ENCODE measurements at places on chromosomes 7 and 10. TPM values are rescaled to one million over a fixed set of nuclear protein-coding genes. Genes with fewer than 3 reads are reported as not detected.

The FFAR4 gene
- not detected for total RNA-seq

The ASB10 gene
- not detected for total RNA-seq

The STRIP2 gene
- 5.6 TPM for total RNA-seq

The SPDYE18 gene
- total RNA-seq, result 0.30 TPM

The IFIT5 gene
- total RNA-seq, result 12.2 TPM

The OIT3 gene
- not detected for total RNA-seq

The PIK3CG gene
- total RNA-seq, result not detected

The FAM180A gene
- 11.1 TPM for total RNA-seq

The NKX1-2 gene
- not detected for total RNA-seq

The NME8 gene
- not detected for total RNA-seq

The SPOCK2 gene
- 0.34 TPM for total RNA-seq

The STAMBPL1 gene
- 45.8 TPM for total RNA-seq

The DNAJC30 gene
- 6.2 TPM for total RNA-seq

The CTAGE8 gene
- total RNA-seq, result not detected

The OR9A2 gene
- total RNA-seq, result not detected

The SFTPA2 gene
- total RNA-seq, result not detected

The GLI3 gene
- total RNA-seq, result 3.3 TPM

The VAX1 gene
- not detected for total RNA-seq

The ITPRID1 gene
- not detected for total RNA-seq

The THSD7A gene
- total RNA-seq, result 0.17 TPM

The EBLN1 gene
- total RNA-seq, result not detected

Measured in bronchus fibroblast of lung (primary cell).